ENCODE measurements at places on chromosomes 4 and X. TPM values are rescaled to one million over a fixed set of nuclear protein-coding genes. Genes with fewer than 3 reads are reported as not detected.

GRCh38 chrX:106039920-106040319, 1.4 kb upstream of the SERPINA7 start:
- no peak for DNase-seq

- no peak for DNase-seq
Measured at GRCh38 chr4:24924309-24924781, 11.5 kb upstream of the CCDC149 start.

DNA sequence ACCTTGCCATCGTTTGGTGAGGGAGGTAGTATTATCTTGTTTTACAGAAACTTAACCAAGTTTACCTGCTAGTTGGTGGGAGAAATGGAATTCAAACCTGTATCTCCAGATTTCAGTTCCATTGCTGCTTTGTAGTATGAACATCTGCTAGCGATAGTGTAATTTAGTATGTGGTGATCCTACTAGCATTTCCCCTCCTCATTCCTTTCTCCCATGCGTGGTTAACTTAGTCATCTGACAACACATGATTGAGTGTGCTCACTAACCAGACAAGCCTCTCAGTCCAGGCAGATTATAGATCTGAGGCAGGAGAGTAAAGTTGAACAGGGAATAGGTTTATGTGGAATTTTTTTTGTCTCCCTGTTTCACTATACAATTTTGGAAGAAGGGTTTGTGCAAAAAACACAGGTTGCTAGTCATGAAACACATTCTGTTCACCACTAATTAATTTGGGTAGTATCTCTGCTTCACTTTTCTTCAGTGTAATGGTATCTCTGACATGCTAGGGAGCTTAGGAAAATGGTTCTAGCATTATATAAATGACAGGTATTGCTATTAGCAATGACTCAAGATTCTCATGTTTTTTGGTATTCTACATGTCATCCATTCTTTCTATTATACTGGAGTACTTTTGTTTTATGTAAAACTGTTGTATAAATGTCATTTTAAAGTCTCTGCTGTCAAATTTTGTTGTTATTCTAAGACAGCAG, 21.7 kb downstream of the RBPJ start:
- no peak for DNase-seq

DNA sequence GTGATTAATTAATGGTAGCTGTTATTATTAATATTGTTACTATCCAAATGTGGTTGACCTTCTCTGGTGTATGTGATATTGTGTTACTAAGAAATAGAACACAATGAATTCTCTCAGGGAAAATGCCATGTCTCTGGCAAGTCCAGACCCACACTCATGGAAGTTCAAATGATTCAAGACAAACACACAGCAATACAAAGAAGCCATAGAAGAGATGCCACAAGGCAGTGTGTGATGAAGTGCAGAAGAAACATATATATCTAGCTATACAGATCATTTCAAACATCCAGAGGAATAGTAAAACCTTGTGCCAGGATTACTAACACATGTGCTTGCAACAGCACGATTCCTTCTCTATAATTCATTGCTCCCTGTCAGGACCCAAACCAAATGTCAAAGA, 93.1 kb upstream of the SOD3 start:
- DNase-seq = no peak

- no peak for DNase-seq
Measured at GRCh38 chr4:170538821-170539473, 449.2 kb upstream of the AADAT start.

Gene RRH
- polyA plus RNA-seq = not detected

Gene LONRF3
- 1.5 TPM for polyA plus RNA-seq

- DNase-seq = no peak
Measured at GRCh38 chr4:17713779-17714178, 67.6 kb downstream of the FAM184B start.

Gene LIAS
- 12.0 TPM for polyA plus RNA-seq

- no peak for DNase-seq
Measured at GRCh38 chr4:127641524-127641923, 8.8 kb downstream of the INTU start.

Gene WWC2
- 0.51 TPM for polyA plus RNA-seq

DNA sequence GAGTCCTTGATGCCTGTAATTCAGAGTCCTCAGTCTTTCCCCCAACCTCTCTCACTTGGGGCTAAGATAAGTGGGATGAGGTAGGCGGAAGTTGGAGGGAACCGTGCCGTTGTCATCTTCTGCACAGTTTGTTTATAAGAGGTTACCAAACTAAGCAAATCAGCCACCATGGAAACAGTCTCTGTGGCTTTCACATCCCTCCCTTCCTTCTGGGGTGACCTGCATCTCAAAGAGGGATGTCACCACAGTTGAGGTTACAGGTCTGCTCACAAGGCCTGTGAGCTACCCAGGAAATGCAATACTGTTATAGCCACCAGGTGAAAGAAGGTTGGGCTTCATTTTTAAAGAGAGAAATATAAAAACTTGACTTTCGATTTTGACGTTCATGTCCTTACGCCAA, 26.3 kb downstream of the RTL5 start:
- DNase-seq = peak; percentile 70

DNA sequence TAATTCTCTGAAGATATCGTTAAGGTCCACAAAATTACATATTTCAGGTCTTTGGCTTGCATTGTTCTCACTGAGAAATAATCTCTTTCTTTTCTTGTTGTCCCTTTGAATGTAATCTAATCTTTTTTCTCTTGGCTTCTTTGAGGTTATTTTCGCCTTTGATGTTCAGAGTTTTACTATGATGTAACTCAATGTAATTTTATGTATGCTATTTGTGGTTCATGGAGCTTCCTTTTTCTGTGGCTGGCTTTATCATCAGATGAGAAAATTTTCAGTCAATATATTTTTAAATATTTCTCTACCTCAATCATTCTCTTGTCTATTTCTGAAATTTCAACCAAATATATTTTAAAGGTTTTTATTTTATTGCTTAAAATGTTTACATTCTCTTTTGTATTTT, 672.2 kb downstream of the TRAM1L1 start:
- no peak for DNase-seq

Gene SULT1B1
- 5.1 TPM for polyA plus RNA-seq

DNA sequence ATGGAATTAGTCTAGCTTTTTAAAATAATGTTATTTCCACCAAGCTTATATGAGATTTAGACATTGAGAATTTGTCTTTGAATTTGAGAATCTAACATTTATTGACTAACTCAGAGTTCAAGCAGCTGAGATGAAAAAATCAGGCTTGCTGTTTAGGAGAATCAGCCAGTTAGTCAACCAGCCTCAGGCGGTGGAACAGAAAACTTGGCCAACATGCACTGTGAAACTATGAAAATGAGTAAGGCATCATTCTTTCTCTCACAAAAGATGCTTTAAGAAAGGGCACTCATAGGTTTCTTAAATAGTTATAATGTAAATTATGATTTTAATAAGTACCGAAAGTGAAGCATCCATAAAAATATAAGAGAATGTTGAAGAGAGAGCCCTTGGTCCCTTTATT, 84.2 kb downstream of the NFKB1 start:
- DNase-seq = no peak

Gene GRIA3
- polyA plus RNA-seq = not detected

GRCh38 chr4:112808001-112808400, 171.1 kb downstream of the LARP7 start:
- no peak for DNase-seq

DNA sequence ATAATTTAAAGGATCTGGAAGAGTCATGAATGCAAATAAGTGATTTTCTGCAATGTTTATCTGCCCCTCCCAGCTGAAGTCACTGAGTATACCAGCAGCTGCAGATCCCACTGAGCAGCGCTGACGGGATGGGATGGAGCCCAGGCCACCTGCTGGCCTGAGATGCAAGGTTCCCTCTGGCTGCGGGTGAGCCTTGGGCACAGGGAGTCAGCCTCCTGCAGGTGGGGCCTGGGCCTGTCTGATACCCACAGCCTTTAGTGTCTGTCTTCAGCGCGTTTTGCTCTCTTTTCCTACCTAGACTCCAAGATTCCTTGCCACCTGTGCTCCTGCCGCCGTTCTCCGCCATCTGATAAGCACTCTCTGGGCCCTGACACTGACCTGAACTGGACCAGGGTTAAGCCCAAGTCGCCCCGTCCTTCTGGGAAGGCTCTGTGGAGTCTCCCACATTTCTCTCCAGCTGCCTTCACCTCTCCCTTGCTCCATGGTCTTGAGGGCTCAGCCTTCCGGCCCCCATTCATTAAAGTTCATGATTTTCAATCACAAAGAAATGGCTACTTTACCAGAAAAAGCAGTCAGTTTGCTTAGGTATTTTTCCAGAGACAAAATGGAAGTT, 223.1 kb upstream of the FAT1 start:
- no peak for DNase-seq

DNA sequence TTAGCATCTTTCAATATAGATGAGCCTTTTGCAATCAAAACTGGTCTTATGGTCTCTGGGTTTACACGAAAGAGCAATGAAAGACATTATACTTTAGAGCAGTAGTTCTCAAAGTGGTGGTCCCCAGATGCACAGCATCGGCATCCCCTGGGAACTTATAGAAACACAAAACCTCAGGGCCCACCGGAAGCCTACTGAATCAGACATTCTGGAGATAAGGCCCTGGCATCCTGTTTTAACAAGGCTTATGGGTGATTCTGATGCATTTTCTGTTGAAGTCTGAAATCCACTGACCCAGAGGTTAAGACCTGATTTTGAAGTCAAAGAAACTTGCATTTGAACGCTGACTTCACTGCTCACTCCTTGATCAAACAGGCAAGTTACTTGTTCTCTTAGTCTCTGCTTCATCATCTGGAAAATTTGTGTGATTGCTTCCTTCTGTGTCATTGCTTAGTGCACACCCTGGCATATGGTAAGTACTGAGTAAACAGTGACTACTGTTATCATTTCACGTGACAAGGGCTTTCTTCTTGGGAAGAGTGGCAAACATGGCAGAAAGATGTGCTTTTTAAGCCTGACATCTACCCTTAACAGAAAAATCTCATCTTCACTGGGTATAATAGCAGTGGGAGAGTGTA, 14.5 kb downstream of the CHRNA9 start:
- no peak for DNase-seq

Gene AKAP4
- not detected for polyA plus RNA-seq

Gene CRMP1
- polyA plus RNA-seq = not detected

DNA sequence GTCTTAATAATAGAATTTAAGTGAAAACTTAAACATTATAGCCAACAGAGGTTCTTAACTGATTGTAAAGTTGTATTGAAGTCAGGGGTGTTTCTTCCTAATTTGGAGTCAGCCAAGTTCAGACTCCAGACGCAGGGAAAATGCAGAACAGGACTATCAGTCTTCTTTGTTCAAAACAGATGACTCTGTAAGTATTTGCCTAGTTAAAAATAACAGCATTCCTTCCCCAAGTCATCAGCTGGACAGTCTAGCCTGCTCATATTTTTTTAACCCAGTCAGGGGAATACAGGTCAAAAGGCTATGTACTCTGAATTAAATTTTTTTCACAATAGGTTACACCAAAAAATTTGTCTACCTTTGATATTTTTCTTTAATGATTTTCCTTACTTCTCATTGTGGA, 73.8 kb upstream of the DCLK2 start:
- DNase-seq = no peak

GRCh38 chrX:49257846-49258748, 6.4 kb downstream of the FOXP3 start:
- DNase-seq = peak; percentile 36

GRCh38 chr4:170047771-170048354, 21.7 kb upstream of the MFAP3L start:
- peak; percentile 54 for DNase-seq

Gene WNK3
- not detected for polyA plus RNA-seq

DNA sequence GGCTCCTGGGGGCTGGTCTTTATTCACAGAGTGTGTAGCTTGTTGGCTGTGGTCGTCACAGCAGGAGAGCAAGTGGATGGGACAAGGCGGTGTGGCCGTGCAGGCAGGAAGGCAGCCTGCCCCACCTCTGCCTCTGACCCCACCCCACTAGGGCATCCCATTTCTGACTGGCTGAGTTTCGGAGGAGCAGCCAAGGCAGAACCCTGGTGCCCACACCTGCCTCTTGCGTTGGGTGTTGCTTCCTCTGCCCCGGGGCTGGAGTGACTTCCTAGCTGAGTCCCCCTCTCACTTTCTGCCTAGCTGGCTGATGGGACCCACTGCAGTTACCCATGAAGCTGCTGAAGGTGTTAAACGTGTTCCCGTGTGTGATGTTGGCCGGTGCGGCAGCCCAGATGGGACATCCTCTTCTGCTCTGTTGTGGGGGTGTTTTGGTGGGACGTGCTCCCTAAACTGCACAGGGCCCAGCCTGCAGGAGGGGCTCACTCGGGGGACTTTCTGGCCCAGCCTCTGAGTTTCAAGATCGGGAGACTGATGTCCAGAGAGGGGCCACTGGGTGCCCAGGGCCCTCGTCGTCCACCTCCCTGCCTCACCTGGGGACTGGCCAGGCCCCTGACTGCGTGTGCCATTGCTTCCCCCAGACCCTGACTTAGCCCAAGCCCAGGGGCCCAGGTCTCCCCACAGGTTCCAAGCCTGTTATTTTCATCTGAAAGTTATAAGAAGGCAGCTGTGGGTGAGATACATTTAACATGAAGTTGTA, 101.5 kb downstream of the PSAPL1 start:
- DNase-seq = no peak

DNA sequence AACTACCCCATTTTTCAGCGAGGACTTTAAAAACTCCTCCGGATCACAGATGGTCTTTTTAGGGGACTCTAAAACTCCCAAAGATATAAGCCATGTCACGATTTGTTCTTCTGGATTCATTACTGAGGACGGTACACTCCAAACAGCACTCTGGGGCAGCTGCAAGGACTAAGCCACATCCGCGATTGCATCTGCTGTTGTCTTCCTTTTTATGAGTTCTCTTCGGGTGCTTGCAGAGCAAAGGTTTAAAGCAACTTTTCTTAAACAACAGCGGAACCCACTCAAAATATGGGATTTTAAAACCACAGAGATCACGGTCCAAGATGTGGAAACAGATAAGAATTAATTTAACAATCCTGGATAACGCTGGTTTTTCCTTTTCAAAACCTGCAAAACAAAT, at the start of gene ARHGEF6:
ARHGEF6 (minus strand) TSS at position 170 of the 400 bp plus-strand sequence; CDS start at position 120, 50 bp downstream.
- DNase-seq = peak; percentile 45

DNA sequence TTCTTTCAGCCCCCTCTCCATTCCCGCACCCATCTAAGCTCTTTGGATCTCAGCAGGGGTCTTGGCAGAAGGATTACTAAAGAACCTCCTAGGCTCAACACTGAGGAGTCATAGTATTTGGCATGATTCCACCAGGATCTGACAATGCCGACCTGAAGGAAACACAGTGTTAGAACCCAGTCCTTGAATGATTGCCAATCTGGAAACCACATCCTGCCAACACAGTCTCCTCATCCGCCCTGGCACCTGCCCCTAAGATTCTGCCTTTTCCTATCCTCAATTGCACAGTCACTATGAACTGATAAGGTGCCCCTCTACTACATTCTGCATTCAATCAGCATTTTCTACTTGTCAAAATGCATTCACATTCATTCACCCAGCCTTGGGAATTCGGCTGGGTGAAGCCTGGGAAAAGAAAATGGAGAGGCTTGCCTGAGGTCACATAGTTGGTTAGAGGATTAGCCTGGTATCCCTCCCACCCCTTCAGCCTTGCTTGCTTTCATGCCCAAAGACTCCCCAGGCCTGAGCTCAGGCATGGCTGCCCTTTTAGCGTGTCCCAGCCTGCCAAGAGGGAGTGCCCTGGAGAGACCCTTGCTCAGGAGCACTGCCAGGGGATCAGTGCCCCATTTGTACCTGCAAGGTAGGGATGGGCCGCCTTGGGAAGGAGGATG, 2.2 kb upstream of the CLDN2 start:
- no peak for DNase-seq

- DNase-seq = no peak
Measured at GRCh38 chr4:60981534-60981933, 218.6 kb upstream of the ADGRL3 start.

Measured in CD4-positive, CD25-positive, alpha-beta regulatory T cell (primary cell).